SW480 (cell line): ENCODE measurements at places on chromosomes 11 and 22.
A peak's percentile ranks its signal among the peaks of the same experiment; 100 is the strongest.

GRCh38 chr22:50560034-50560433 lies 2.7 kb downstream of the SYCE3 start:
- no peak for DNase-seq

DNA sequence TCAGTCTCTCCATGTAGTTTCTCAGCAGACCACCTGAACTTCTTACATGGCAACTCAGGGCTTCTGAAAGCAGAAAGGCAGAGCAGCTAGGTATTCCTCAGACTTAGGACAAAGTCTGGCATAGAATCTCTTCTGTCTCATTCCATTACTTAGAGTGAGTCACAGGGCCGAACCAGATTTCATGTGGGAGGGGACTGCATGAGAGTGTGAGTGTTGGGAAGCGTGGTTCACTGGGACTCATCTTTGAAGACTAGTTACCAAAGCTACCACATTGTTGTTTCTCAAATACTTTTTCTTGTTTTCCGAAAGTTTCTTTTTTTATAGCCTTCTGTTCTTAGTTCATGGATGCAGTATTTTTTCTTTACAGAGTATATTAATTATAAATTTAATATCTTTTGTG lies 36.1 kb upstream of the SCN3B start:
- DNase-seq: peak; percentile 23

- no peak for DNase-seq
Observed at GRCh38 chr11:128852327-128853023, 14.6 kb downstream of the KCNJ1 start.

- DNase-seq: no peak
Observed at GRCh38 chr11:36738292-36738861, 140.3 kb upstream of the RAG2 start.

GRCh38 chr11:12686246-12687060 lies 12.2 kb downstream of the TEAD1 start:
- no peak for DNase-seq

- DNase-seq: no peak
Observed at GRCh38 chr11:120827820-120828219, 196.1 kb upstream of the TBCEL start.

DNA sequence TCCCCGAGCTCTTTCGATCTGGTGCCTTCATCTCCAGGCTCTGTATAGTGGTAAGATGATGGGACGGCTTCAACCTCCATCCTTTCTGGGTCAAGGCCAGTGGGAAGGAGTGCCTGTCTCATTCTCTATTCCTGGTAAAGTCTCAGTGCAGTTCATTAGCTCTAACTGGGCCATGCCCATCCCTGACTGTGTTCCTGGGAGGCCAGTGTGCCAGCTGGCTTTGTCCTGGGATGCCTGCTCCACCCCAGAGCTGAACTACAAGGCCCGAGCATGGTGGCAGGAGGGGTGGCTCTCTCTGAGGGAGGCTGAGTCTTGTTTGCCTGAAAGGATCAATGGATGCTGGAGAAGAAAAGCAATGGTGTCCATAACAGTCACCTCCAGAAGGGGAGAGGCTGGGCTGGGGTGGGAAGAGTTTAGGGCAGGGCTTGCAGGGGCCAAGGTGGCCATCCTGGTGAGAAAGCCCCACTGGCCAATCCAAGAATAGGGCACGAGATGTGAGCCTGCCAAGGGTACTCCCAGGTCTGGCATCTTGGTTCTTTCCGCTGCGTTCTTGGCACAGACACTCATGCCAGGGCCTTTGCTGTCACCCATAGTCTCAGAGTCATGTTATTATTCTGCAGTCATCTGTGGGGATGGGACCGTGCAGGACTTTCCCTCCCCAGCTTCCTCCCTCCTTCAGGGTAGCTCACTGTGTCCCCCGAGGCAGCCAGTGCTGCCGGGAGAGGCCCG lies 60.1 kb downstream of the PARVB start:
- no peak for DNase-seq

- no peak for DNase-seq
Observed at GRCh38 chr11:27254744-27255446, 108.1 kb downstream of the CCDC34 start.

DNA sequence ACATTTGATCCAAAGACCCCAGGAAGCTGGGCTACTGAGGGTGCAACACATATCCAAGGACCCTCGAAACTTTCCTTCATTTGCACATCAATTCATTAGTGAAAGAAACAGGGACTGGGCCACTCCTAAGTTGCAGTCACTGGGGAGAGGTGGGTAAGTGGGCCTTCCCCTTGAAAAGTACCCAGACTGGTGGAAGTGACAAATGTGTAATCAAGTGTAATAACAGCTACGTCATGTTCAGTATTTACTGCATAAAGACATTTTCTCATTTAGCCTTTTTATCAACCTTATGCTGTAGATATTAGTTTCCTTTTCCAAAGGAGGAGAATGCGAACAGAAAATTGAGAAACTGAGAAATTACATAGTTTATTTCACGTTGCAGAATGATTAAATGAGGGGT lies 101.9 kb upstream of the OLFML1 start:
- no peak for DNase-seq

DNA sequence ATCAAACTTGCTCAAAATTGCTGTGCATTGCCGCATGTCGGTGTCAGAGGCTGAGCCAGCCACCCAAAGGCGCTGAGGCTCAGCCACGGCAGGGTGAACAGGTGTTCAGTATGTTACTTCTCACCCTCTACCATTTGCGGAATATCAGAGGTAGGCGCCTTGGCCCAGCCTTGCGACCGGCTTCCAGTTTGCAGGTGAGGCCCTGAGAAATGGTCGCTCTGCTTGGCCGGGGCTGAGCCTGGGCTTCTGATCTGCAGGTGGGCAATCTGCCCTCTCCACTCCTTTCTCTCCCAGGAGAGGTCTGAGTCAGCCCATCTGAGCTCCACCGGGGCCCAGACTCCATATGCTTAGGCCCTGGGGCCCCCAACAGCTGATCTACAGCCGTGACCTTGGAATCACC lies 71.0 kb downstream of the RPS6KA4 start:
- DNase-seq: no peak

GRCh38 chr11:129935723-129936122 lies 40.3 kb upstream of the NFRKB start:
- no peak for DNase-seq

GRCh38 chr11:9765320-9766101 lies 101.6 kb downstream of the SWAP70 start:
- DNase-seq: peak; percentile 39

- no peak for DNase-seq
Observed at GRCh38 chr11:70244698-70245097, 25.8 kb upstream of the PPFIA1 start.

- DNase-seq: no peak
Observed at GRCh38 chr22:45742866-45743450, 71.3 kb downstream of the ATXN10 start.

- DNase-seq: peak; percentile 45
Observed at GRCh38 chr11:116339306-116340098, 433.3 kb downstream of the BUD13 start.

DNA sequence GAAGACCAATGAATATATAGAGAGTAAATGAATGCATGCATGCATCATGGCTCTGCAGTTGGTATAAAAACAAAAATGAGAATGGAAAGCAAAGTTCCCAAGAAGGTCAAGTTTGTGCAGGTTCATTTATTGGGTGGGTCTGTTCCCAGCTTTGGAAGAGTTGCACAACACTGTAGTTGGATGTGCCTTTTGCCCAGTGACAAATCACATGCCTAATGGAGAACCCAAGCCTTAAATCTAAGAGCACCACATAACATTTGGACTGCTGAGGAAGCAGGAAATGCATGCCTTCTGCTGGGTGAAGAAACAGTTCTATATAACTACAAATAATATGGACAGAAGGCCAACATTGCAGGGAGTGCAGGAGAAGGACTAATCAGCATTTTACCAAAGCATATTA lies 30.6 kb downstream of the PRCP start:
- DNase-seq: no peak

DNA sequence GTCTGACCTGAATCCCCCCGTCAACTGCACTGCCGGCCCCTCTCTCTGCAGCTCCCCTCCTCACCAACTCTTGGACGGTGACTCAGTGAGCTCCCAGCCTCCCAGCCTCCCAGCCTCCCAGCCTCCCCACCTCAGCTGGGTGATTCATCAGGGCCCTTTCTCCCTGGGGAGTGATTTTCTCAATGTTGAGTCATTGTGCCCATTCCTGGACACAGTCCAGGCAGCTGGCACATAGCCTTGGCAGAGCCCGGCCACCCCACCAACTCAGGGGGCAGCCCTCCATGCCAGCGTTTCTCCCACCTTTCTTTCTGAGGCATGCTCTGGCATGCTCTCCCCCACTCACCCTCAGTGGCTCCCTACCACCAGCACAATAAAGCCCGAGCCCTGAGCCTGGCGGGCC lies 30.7 kb downstream of the PDE2A start:
- peak; percentile 38 for DNase-seq

- no peak for DNase-seq
Observed at GRCh38 chr11:19430754-19431398, 190.1 kb upstream of the E2F8 start.

- DNase-seq: no peak
Observed at GRCh38 chr11:29135504-29135903, 881.3 kb downstream of the KCNA4 start.

DNA sequence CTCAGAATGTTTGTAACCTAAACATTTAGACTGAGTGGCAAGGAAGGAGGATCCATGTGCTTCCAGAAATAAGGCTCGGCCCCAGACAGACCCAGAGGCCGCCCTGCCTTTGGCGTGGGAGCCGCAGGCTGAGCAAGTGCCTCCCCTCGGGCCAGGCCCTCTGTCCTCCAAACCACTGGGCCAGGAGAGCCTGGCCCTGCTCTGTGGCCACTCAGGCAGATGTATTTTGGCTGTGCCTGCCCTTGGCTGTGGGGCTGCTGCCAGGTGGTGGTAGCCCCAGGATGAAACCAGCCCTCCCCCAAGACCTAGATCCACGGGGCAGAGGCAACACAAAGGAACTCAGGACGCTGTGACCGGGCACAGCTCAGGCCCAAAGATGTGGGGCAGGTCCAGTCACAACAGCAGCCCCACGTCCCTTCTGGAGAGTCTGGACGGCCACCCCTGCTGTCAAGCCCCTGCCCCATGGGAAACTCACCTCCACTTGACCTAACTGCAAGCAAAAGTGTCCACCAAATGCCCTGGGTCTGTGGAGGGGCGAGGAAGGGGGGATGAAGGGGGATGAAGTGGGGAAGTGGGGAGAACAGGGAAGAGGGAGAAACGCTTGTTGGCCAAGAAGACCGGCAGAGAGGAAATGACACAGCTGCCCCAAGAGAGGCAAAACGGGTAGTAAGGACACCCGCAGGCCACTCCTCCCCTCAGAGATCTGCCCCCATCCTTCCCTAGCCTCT lies 24.0 kb downstream of the PISD start:
- no peak for DNase-seq

DNA sequence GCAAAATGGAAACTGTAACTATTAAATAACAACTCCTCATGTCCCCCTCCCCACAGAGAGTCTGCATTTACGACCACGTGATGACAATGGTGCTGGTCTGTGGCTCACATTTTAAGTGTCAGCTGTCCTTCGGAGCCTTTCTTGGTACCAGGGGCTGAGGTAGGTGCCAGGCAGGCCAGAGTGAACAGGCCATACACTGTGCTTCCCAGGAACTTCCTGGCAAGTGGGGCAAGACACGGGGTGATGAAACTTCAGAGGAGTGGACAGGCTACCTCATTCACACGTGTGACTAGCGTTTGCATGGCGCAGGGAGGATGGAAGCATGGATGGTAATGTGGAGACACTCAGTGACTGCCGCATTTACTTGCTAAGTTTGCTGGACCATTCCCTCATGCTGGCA lies 10.4 kb upstream of the YPEL1 start:
- DNase-seq: no peak

DNA sequence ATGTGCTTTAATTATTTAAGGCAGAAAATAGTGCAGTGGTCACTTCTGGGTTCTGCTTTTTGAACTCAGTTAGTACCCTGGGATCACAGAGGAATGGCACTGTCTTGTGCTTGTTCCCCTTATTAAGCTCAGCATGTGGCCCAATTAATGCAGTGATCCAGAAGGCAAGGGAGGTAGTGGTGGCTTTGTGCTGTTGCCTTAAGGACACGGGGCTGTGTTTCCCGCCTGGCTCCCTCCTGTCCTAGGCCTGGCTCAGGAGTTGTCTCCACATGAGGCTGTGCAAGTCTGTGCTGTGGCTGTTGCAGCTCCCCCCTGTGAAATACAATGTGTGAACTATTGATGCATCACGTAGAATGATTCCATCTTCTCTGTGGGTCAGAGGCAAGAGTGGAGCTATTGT lies 49.2 kb upstream of the CABP7 start:
- no peak for DNase-seq

GRCh38 chr11:12537778-12538401 lies 136.3 kb upstream of the TEAD1 start:
- no peak for DNase-seq

DNA sequence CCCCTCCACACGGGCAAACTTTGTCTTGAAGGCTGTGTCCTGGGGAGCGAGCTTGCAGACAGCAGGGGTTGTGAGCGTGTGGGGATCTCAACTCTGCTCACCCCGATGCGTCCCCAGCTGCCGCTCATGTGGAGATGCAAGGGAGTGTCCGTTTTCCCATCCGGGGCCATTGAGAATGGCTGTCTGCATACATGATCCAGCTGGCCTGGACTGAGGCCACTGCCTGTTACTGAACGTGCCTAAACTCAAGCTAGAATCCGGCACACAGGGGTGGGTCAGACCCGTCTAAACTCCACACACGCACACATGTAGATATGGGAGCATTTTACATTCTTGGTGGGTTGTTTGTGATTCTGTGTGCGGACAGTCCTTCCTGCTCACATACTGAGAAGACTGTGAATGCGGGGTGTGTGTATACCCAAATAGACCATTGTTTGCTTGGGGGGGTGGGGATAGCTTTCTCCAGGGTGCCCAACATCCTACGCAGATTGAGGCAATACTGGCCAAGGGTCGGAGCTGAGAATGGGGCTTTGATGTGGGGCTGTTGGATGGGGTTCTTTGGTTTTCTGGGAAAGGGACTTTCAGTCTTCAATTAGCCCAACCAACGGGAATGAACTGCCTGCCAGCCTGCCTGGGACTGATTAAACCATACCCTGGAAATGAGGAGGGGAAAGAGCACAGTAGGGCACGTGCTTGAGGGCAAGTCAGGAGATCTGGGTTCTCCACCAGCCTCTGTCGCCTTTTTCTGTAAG lies 60.4 kb downstream of the ST3GAL4 start:
- DNase-seq: no peak

- no peak for DNase-seq
Observed at GRCh38 chr11:117413616-117414015, 86.0 kb downstream of the CEP164 start.

- no peak for DNase-seq
Observed at GRCh38 chr11:15341587-15341986, 226.9 kb downstream of the INSC start.
